ENCODE measurements at places on chromosomes 7 and 10. TPM values are rescaled to one million over a fixed set of nuclear protein-coding genes. Genes with fewer than 3 reads are reported as not detected.

Gene LRRD1
- not detected for total RNA-seq

Gene PLAC9
- 0.16 TPM for total RNA-seq

Gene UBN2
- 2.5 TPM for total RNA-seq

Gene ACSL5
- 0.39 TPM for total RNA-seq

Gene TRA2A
- total RNA-seq = 72.8 TPM

Gene SLC26A5
- total RNA-seq = not detected

Gene NEUROD6
- not detected for total RNA-seq

Gene HIP1
- total RNA-seq = 18.4 TPM

Gene GBX1
- total RNA-seq = not detected

Gene SAP25
- total RNA-seq = 0.44 TPM

Gene ZKSCAN1
- total RNA-seq = 9.0 TPM

Gene GRIFIN
- not detected for total RNA-seq

Gene PAPOLB
- total RNA-seq = not detected

Gene TEX47
- not detected for total RNA-seq

Gene ABCB4
- not detected for total RNA-seq

Gene EPHB4
- total RNA-seq = 40.6 TPM

Gene NME8
- total RNA-seq = not detected

Gene DPCD
- total RNA-seq = 30.7 TPM

Gene UCN3
- total RNA-seq = not detected

Gene IL6
- 0.59 TPM for total RNA-seq

Gene MPP7
- total RNA-seq = 0.11 TPM

Gene OR9A2
- total RNA-seq = not detected

Gene METTL27
- total RNA-seq = 10.6 TPM

Gene TRIM73
- 1.4 TPM for total RNA-seq

Gene COL26A1
- total RNA-seq = 0.58 TPM

Gene YWHAG
- total RNA-seq = 189 TPM

Gene GIMAP4
- not detected for total RNA-seq

Gene FAM131B
- 0.28 TPM for total RNA-seq

Gene HMX2
- not detected for total RNA-seq

Gene GSTO1
- 305 TPM for total RNA-seq

Gene HOGA1
- 2.9 TPM for total RNA-seq

Gene POLR2J2
- 0.46 TPM for total RNA-seq

Gene CADPS2
- total RNA-seq = 0.03 TPM

Gene TMEM213
- not detected for total RNA-seq

Gene MCM10
- total RNA-seq = 20.1 TPM

Gene TFAM
- total RNA-seq = 91.8 TPM

Gene NAT16
- 0.19 TPM for total RNA-seq

Gene SOSTDC1
- not detected for total RNA-seq

Gene PDE1C
- 2.5 TPM for total RNA-seq

Gene THSD7A
- 1.4 TPM for total RNA-seq

Gene TMEM196
- total RNA-seq = not detected

Gene GHRHR
- not detected for total RNA-seq

All from A549 treated with AZD2906 at 1 μM for 4 hours (cell line).